Effector memory CD8-positive, alpha-beta T cell (primary cell): ENCODE measurements at places on chromosomes 6 and 20.

DNA sequence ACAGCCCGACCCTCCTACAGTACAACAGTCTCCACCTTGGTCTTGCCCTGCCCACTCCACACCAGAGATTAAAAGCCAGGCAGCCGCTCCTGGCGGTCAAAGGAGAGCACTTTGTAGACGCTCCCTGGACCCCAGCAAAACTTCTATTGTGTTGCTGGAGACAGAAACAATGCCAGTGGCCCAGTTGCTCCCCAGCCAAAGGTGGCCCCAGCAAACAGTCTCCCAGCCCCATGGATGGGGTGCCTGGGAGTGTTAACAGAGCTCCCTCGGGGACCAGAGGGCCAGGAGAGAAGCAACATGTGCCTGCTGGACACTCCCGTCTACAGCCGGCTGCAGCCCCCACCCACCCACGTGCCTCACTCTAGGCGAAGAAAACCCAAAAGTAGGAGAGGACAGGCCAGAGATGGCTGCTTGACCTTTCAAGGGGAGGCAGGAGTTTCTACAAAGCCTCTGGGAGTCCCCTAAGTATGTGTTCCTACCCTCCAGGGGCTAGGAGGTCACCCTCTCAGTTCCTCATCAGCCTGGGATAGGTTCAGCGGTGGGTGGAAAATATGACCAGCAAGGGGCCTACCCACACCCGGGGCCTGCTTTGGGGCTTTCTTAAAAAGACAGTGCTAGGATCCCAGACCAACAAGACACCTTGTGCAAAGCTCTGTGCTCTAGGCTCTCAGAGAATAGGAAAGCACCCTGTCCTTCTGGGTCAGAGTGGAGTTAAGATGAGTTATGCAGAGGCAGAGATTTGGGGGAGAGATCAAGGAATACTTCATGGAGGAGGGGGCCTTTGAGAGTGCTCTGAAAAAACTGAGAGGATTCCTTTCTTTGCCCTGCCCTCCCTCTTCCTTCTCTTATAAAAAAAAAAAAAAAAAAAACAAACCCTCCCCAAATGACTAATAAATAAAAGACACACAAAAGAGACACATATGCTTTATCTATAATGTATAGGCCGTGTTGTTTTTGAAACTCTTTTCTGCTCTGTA, 19.0 kb upstream of the PREX1 start:
- no peak for DNase-seq

DNA sequence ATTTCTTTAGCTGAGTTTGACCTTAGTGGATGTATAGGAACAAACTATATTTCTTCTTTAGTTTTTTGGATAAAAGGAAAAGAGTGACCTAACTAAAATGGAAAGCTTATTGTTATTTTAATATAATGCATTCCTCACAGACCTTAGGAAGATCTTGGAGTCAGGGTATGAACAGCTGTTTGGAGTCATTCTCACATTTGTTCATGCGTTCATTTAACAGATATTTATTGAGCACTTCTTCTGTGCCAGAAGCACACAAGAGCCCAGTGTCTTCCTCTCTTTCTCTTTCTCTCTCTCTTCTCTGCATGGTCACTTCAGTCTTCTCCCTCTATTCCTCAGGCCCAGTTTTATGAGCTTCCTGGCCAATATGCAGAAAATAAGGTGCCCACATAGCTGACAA, 744.0 kb upstream of the MAP3K7 start:
- DNase-seq = no peak

DNA sequence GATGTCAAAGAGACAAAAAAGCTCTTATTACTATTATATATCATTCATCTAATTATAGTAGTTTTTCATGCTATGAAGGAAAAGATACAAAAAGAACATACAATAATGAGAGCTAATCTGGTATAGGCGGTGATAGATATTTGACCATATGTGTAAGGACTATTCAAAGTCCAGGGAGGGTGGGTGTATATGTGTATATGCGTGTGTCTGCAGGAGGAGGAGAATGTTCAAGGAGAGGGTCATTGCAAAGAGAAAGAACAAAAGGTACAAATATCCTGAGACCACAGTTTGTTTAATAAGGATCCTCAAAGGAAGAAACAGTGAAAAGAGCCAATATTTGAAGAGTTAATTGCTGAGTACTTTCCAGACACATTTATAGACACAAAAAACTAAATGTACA, 1288.6 kb upstream of the CITED2 start:
- no peak for DNase-seq

DNA sequence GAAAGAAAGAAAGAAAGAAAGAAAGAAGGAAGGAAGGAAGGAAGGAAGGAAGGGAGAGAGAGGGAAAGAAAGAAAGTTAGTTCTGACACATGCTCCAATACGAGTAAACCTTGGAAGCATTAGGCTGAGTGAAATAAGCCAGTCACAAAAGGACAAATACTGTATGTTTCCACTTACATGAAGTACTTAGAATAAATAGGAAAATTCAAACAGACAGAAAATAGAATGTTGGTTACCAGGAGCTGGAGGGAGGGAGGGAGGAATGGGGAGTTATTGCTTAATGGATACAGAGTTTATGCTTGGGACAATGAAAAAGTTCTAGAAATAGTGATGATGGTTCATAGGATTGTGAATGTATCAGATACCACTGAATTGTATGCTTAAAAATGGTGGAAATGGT, 75.2 kb upstream of the CDH4 start:
- DNase-seq = no peak
